ENCODE measurements at places on chromosomes 5 and 9.

- no peak for DNase-seq
These were observed 89.2 kb upstream of the IRX4 start for GRCh38 chr5:1971944-1972343.

- DNase-seq: no peak
These were observed 15.5 kb downstream of the AKNA start for GRCh38 chr9:114371973-114372917.

DNA sequence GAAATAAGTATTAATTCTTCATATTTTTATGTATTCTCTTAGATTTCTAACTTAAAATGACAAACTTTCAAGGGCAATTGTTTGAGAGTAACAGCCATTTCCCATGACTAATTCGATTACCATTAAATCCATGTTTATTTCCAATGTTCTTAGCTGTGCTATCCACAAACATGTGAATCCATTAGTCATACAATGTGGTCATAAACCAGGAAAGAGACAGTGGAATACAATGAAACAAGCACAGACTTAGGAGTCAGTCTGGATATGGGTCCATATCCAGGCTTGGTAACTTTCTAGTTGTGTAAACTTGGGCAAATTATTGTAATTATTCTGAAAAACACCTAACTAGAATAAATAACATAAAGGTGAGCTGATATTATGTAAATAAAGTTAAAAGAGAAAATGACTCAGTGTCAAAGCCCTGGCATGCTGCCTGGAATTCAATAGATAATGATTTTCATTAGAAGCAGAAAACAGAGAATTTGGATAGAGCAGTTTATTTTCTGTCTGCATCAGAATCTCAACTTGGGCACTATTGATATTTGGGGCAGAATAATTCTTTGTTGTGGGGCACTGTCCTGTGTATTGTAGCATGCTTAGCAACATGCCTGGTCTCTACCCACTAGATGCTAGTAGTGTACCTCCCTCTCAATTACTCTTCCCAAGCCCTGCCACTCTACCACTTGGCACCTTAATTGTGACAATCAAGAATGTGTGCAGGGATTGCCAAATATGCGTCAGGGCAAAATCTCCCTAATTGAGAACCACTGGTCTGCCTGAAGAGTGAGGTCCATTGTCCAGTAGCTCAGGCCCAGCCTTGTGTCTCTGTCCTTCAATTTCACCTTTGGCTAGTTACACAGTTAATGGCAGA is 44.7 kb upstream of the SLC27A6 start:
- DNase-seq: no peak

GRCh38 chr5:146731909-146732659 is 146.5 kb downstream of the PPP2R2B start:
- DNase-seq: no peak

- no peak for DNase-seq
These were observed 424.1 kb upstream of the KIF2A start for GRCh38 chr5:61881821-61882487.

- DNase-seq: no peak
These were observed 210.3 kb downstream of the CDK5RAP2 start for GRCh38 chr9:120369608-120370220.

DNA sequence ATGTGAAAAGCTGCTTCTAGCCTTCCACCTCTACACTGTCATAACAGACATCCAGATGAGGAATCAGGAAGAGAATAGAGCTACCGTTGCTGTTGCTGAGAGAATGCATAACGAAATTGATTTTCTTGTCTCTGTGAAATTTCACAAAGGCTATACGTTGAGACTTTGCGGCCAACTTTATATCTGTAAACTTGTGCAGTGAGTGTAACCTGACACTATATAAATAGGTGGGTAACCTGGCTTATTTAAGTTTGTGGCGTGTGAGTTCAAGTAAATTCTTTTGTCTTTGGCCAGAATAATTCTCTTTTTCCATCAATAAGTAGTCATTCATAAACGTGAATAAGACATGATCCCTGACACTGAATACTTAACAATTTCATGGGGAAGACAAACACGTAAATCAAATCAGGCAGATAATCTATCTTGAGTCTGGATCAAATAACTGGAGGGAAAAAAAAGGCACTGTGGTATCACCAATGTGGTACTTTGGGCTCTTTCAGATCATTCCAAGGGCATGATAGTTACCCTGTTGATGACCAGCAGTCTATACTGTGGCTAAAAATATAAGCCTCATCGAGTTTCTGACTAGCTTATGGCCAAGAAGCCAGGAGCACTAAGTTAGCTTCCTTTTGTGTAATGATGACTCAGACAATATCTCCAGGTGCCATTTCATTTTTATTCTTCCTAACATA is 98.2 kb upstream of the RASA1 start:
- DNase-seq: no peak

DNA sequence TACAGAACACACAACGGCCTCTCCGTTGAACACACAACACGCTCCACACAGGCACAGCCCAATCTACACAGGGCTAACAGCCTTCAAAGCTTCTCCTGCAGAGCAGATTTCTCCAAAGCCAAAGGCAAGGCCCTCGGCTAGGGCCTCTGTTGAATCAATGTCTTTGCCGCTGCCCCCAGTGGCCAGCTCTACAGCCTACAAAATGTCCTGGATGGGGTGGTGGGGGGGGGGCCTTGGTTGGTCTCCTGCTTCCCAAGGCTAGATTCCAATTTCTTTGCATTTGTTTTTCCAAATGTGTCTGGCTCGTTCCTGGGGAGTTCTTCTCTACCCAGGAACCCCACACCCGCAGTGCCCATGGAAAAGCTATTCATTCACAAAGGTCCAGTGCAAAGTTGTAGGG is 167.2 kb downstream of the PAX5 start:
- DNase-seq: no peak

DNA sequence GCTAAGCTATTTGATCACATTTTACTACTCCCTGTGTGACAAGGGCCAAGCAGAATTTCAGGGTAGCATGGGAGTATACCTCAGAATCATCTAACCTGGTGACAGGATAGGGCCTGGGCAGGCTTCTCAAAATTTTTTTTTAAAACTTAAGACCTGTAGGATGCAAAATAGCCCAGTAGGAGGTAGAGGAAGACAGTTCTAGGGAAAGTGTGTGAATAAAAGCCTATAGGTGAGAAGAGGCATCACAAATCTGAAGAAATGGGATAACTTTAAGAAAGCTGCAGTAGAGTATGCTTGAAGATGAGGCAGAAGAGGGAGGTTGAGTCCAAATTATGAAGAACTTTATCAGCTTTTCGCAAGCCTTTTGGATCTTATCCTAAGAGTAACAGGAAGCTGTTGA is 32.3 kb downstream of the CNTRL start:
- DNase-seq: no peak

DNA sequence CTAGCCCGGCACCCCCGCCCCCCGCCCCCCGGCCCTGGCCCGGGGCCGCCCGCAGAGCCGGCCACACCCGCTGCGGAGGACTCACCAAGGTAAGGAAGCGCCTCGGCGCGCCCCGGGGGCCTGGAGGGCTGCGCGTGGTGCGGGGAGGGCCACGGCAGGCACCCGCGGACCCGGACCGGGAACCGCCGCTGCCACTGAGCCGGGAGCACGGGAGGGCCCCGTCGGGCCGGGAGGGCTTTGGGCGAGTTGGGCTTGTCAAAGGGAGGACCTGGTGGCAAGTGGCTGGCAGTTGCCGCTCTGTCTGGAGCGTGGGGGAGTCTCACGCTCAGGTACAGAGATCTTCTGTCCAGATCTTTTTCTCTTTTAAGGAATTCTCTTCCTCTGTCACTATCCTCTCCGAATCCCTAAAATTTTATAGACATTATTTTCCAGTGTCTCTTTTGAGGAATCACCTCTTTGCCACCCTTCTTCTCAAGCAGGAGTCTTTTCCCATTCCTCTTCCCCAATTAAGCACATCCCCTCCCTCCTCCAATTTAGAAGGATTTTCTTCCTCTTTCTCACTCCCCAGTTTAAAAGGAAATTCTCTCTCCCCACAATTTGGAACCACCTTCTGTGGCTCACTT is 11.3 kb upstream of the LHX2 start:
- no peak for DNase-seq

- no peak for DNase-seq
These were observed 235.8 kb downstream of the ROR2 start for GRCh38 chr9:91714020-91714806.

- no peak for DNase-seq
These were observed 6.9 kb downstream of the CAMK4 start for GRCh38 chr5:111231119-111231518.

- no peak for DNase-seq
These were observed 131.9 kb downstream of the UGCG start for GRCh38 chr9:112028242-112029221.

DNA sequence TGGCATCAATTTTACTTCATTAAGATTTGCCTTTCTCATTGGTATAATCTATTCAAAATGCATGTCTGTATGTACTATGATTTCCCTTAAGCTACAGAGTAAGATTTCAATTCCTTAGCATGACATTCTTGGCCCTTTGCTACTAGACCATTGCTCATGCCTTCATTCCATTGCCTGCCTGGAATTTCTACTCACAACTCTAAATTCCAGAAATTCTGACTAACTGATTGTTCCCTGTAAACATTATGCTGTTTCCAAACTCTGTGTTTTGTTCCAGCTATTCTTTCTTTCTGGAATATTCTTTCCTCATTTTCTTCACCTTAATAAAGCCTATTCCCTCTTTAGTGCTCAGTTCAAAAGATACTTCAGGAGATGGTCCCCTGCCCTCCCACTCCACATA is 568.8 kb upstream of the SEMA6A start:
- DNase-seq: no peak

- DNase-seq: no peak
These were observed 60.9 kb upstream of the CD180 start for GRCh38 chr5:67257500-67257899.

- DNase-seq: no peak
These were observed 353.8 kb upstream of the IZUMO3 start for GRCh38 chr9:24899463-24899862.

GRCh38 chr5:68024426-68024825 is 191.1 kb upstream of the PIK3R1 start:
- DNase-seq: no peak

DNA sequence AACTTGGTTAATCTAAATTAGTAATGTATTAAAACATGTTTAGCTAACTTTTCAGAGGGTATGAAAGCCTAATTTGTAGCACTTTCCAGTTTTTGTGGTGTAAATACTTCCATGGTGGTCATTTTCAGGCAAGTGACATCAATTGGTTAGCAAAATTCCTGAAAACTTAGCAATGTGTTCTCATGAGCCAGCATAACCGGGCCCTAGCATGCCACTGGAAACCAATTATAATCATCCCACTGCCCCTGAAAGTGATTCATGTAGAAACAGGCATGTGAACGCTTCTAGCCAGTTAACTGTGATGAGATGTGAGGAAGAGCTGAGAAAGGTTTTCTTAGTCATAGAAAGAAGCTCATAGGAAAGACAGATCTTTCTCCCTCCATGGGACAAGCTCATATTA is 417.2 kb downstream of the TLR4 start:
- no peak for DNase-seq

- DNase-seq: no peak
These were observed 6.8 kb upstream of the TCOF1 start for GRCh38 chr5:150350524-150351344.

DNA sequence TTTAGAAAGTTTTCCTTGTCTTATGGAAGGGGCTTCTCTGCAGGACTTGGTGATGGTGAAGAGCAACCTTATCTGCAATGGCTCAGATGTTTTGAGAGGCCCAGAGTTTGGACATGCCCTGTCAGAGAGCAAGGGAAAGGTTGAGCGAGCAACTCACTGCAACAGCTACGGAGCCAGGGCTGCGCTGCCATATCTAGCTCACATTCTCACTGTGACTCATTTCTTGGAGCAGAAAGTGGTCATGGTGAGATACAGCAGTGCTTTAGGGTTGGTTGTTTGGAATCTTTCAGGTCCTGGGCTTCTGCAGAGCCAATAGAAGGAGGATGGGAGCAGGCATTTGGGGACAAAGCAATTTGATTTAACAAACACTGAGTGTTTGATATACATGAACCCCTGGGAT is 12.3 kb downstream of the GLRA1 start:
- DNase-seq: no peak

DNA sequence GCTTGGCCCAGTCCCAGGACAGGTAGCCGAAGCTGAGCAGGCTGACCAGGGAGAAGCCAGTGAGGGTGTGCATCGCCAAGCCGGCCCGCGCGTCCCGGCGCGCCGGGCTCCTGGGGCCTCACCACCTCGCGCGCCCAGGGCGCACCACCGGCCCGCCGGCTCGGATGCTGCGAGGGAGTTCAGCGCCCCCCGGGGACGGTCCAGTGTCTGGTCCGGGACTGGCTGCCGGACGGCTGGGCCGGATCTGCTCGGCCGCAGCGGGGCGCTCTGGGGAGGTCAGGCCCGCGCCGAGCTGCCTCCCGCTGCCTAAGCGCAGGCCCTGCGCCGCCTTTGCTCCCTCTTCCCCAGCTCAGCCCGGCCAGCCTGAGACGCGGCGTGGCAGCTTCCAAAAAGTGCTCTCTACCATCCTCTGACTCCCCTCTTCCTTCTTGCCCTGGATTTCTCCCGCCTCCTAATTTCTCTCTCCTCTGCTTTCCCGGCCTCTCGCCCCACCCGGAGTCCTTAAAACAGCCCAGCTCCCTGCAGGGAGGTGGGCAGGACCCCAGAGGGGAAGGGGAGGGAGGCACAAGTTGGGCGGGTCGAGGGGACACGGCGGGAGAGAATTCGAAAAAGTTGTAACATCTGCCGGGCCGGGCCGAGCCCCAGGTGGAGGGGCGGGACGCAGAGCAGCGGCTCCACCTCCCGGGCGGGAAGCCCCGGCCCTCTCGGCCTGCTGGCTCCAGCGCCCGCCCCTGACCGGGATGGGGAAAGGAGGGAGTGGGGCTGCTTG is at the start of gene ARSI:
Gene ARSI, minus strand, starts transcription at position 605 of the 769 bp plus-strand sequence. Its CDS starts 532 bp downstream, at position 73.
- DNase-seq: no peak

DNA sequence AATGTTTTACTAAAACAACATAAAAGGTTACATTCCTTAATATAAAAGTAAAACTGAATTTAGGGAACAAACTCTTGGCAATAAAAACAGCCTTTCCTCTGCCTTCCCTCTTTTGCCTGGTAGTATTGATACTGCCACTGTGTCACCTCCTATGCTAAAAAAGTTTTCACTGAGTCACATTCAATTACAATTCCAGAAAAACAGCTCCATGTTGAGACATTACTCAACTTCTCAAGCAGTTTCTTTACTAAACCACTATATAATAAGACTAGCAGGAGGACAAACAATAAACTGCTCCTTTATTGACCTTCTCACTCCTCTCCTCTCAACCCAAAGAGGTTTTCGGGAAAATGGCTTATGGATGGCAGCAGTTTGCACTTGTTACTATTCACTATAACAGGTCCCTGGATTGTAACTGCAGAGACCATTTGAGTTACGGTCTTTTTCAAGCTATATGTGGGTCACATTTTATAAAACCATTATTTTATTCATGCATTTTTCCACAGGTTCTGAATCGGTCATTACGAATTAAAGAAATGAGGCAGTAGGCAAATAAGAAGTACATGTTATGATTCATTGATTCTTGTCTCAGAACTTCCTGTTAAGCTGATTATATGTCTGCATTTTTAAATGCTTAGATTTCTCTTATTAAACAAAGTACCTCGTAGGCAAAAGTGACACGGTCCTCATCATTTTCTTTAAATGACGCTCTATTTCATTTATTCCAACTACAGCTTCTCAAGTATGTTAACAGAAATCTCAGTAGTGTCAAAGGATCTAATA is 2.1 kb downstream of the ZDHHC21 start:
- no peak for DNase-seq
